AG09319 (cell line): ENCODE measurements at places on chromosomes 12 and 14.

DNA sequence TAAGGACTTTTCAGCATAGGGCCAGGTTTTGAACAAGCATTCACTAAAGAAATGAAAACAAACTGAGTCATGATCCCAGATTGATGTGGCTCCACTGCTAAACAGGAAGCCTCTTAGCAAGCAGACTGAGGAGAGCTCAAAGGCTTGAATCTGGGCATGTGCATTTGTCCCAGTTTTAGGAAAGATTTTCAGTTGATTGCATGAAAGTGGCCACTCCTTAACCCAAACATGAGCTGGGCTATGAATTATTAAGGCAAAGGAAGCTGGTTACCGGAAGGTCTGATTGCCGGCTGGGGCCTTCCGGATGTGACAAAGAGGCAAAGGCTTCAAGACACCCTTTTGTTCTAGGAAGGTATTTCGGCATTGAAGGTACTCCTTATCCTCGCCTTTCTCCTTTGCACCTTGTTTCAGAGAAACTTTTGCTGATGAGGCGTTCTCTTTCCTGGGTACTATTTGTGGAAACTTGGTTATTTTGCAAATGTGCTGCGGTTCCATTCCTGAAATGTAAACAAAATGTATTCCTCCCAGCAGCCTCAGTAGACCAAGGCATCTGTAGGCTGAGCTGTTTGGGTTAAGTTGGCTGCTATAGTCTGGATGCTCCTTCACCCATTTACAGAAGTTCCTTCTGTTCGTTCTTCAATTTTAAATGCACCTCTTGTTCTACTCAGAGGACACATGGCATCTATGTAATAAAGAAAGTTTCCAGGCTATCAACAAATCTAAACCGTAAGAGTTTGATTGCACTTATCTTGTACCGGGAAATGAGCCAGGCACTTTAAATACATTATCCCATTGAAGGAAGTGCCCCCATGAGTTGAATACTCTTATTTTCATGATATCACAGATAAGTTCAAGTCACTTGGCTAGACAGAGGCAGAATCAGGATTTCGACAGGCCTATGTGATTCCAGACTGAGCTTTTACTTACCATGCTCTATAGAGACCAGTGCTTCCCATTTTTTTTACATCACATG, 115.6 kb upstream of the METAP2 start:
- DNase-seq, result no peak

DNA sequence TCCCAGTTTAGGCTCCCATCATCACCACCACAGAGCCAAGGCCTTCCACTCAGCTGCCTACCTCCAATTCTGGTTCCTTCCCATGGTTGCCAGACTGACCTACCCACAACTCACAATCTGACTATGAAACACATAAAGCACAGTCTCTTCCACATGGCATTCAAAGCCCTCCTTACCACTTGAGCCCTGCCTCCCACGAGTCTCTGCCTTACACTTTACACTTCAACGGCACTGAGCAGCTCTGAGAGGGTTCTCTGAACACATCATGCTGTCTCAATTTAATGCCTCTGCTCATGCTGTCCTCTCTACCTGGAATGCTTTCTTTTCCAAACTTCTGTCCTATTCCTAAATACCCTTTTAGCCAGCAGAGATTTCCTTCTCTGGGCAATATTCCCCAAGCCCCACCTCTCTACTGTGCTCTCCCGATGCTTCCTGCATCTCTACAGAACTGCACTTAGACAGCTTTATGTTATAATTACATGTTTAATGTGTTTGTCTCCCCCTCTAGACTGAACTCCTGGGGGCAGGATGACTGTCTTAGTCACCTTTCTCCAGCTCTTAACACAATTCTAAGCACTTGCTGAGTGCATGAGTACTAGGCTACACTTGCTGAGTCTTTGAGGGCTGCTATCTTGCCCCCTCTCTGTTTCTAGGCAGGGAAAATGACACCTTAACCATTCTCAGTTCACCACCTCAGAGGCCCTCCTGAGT, 23.5 kb downstream of the FMNL3 start:
- DNase-seq, result no peak

DNA sequence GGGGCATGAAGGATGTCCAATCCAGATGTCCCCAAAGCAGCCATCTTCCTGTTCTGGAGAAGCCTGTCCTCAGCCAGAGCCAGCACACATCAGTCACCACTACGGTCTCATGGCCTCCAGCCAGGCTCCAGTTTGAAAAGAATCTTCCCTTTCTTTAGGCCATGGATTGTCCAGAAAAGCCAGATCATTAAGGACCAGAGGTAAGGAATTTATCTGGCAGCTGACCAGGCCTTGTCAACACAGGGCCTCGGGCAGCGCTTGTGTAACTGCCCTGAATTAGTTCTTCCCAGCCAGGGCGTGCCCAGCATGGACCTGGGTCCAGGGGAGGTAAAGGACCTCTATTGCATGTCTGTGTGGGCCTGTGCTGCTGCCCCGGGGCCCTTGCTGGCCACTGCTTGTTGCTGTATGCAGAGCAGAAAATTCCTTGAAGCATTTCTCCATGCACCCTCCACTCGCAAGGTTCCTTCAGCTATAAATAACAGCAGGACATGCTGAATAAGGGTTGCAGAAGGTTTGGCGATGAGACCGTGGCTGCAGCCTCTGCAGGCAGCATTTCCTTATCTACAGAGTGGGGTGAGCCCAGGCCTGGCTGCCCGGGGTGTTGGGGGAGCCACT, 21.7 kb upstream of the VPS37B start:
- DNase-seq, result peak; percentile 36

GRCh38 chr14:99248761-99249171, 23.2 kb downstream of the BCL11B start:
- DNase-seq, result no peak

- DNase-seq, result no peak
Observed at GRCh38 chr14:24924544-24924943, 125.4 kb downstream of the STXBP6 start.
